Activated CD4-positive, alpha-beta T cell treated with anti-CD3 and anti-CD28 coated beads, Interleukin-2, amount 10 ng/mL, durations not matched to agents 7 days and 5 days (primary cell): ENCODE measurements at places on chromosomes 2 and 18.

DNA sequence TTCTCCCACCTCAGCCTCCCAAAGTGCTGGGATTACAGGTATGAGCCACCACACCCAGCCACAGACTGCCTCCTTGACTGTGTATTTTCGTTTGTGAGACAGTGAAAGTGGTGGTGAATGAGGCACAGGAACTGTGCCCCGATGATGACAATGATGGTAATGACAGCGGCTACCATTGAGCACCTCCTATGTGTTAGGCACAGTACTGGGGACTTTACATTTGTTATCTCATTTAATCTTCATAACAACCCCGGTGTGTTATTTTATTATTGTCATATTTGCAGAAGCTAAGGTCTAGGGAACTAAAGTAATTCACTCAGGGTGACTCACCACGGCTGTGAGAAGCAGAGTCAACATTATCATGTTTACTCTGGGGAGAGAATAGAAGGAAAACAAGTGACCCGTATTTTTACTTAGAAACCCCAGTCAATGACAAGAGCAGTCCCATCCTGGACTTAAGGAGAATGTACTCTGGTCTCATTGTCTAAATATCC is 77.6 kb upstream of the ALPP start:
- DNase-seq = no peak

- no peak for DNase-seq
These were observed at the start of gene CYS1 for GRCh38 chr2:10079870-10080535. Gene CYS1, minus strand, starts transcription at chr2:10080411. Its CDS starts 188 bp downstream, at chr2:10080223.

DNA sequence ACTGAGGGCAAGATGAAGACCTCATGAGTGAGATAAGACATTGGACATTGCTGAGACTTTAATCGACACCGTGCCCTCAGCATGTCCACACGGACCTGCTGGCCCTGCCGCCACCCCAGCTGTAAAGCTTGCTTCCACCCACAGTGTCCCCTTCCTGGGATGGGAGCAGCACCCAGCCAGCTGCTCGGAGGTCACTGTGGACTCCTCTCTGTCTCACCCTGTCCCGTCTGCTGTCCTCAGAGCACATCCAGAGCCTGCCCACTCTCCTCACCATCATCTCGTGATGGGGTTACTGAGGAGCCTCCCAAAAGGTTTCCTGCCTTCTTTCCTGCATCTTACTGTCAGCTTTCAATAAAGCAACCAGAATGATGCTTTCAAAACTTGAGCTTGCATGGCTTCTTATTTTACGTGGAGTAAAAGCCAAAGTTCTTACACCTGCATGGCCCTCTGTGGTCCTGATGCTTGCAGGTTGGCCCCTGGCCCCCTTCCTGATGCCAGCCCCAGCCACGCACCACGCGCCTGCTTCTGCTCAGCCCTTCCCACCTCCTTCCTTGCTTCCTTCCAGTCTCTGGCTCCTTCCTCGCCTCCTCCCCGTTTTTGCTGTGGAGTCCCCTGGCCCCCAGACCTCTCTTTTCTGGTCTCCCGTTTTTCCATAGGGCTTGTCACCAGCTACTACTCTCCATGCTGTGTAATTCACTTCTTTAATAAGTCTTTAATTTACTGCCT is 67.0 kb downstream of the DGKD start:
- DNase-seq = peak; percentile 5

- no peak for DNase-seq
These were observed 14.0 kb upstream of the ST6GAL2 start for GRCh38 chr2:106899786-106900530.

DNA sequence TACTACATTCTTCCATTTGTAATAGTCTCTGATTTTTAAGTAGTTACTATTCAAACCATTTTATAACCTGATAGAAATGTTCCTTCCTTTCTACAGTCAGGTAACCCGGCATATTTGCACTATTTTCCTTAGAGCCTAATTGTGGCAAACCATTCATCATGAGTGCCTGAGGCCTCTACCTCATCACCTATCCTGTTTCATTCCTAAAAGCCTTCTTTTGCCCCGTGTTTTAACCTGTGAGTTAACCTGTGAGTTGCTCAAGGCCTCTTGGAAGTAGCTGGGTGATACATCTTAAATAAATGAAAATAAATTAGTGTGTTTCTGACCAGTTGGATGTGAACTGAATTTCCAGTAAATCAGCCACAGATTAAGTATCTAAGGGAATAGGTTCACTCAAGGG is 6.5 kb upstream of the KLHL29 start:
- no peak for DNase-seq

GRCh38 chr2:191345788-191346187 is 100.6 kb downstream of the MYO1B start:
- DNase-seq = no peak

GRCh38 chr2:99481941-99482340 is 7.9 kb downstream of the REV1 start:
- no peak for DNase-seq

DNA sequence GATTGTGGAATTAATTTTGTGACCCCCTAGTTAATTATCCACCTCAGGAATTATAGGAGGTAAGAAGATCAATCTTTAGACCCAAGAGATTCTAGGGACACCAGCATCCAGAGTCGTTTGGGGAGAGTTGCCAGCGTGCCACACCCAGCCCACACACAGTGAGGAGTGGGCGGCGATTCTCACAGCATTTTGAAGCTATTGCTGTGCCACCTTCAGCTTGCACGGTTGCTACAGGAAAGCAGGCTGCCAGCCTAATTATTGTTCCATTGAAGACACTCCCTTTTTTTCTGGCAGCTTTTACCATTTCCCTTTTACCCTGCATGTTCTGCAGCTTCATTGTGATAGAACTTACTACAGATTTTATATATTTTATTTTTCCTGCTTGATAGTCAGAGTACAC is 13.1 kb upstream of the MYL12A start:
- no peak for DNase-seq

GRCh38 chr2:54838585-54839035 is 115.1 kb downstream of the EML6 start:
- DNase-seq = peak; percentile 62

DNA sequence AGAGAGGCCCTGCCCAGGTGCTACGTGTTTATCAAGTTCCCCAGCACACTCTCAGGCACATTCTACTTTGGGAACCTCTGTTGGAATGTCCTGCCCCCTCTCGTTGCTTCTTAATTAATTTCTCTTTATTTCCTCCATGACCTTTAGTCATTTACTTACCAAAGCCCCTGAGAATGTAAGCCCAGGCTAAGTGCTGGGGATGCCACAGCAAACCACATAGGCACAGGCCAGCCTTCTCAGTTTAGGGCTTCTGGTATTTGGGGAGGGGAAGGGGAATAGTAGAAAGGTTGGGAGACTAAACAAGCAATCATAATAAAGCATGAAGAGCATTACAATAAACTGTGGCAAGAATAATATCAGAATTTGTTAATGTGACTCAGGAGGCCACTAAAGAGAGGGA is 85.7 kb downstream of the EVA1A start:
- no peak for DNase-seq

DNA sequence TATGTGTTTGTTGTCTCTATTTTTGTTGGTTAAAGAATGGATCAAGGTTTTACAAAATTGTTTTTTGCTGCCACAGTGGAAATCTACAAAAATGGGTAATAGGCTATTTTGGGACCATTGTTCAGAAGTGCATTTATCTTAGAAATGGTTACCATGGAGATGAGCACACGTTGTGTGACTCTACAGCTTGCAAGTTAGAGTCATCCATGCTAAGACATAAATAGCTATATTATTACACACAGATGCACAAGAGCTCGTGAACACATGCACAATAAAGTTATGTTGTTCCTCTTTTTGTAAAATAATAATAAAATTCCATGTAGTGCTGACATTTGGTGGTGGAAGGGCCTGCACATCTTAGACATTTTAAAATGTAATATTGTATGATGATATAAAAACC is 15.5 kb upstream of the DUSP19 start:
- no peak for DNase-seq

DNA sequence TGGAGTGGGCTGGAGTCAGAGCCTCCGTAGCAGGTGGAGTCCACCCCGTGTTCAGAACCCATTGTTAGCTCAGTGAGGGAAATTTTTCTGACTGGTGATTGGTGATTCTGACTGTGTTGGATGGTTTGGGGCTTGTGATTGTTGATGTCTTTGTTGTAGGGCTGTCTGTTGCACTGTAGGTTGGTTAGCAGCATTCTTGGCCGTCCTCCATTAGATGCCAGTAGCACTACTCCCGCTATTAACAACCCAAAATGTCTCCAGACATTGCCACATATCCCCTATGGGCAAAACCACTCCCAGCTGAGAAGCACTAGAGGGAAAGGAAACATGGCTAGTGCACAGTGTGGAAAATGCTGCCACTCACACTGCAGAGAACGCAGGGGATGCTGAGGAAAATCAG is 51.7 kb downstream of the ARMC9 start:
- DNase-seq = no peak

- DNase-seq = no peak
These were observed 129.8 kb downstream of the METTL4 start for GRCh38 chr18:2441544-2441943.
